HS-5 (cell line): ENCODE measurements at places on chromosomes 4 and X.

DNA sequence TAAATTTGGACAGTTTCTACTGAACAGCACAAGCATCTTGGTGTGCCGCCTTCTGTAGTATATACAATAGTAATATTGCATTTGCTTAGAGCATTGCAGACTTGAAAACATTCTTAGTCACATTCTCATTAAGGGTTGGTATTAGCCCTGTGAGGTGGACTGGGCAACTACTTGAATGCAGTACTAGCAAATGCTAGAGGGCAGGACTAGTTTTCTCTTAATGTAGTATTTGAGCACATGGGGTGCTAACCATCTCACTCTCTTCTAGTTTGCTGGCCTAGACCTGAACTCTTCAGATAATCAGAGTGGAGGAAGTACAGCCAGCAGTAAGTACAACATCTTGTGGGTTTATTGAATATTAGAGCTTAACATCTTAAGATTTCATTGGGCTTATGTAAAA lies 3.2 kb downstream of the DDX3X start:
- DNase-seq = no peak

- DNase-seq = no peak
Measured at GRCh38 chr4:119626420-119626819, 2.2 kb downstream of the PDE5A start.

GRCh38 chrX:133677123-133678063 lies 262.1 kb upstream of the GPC4 start:
- DNase-seq = no peak

DNA sequence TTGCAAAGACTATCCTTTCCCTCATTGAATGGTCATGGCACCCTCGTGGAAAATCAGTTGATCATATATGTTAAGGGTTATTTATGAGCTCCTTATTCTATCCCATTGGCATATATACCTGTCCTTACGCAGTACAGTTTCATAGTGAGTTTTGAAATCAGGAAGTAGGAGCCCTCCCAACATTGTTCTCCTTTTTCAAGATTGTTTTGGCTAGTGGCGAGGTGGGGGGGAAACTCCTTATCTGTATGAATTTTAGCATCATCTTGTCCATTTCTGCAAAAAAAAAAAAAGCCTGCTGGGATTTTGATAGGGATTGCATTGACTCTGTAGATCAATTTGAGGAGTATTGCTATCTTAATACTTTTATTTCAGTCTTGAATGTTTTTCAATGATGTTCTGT lies 2.5 kb upstream of the USP9X start:
- no peak for DNase-seq

GRCh38 chr4:40196272-40196671 lies 559 bp upstream of the RHOH start:
- no peak for DNase-seq

DNA sequence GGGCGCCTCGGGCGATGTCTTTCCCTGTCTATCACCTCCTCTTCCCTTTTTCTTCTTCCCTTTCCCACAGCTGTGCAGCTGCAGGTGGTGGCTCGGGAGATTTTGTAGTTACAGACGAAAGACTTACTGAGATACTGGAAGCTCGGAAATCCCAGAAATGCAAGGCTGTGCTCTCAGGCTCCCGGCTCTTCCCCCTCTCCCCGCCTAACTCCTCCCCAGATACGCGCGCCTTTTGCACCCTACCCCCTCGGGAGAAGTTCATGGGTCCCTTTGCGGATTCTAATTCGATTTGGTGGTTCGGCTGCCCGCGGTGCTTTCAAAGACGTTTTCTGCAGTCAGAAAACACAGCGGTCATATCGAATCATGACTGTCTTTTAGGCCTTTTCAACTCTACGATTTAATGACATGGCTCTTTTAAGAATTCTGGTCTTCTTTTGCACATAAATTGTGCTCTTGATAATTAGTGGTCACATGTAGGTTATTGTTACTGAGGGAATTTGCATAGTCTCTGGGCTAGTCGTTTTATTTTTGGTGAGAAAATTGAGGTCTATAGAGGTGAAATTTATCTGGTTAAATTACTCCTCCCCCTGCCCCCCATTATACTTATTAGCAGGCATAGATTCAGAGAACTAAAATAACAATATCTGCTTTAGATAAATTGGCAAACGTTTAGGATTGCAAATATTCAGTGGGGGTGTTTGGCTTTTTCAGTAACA lies 1.6 kb downstream of the SEPTIN11 start:
- no peak for DNase-seq

DNA sequence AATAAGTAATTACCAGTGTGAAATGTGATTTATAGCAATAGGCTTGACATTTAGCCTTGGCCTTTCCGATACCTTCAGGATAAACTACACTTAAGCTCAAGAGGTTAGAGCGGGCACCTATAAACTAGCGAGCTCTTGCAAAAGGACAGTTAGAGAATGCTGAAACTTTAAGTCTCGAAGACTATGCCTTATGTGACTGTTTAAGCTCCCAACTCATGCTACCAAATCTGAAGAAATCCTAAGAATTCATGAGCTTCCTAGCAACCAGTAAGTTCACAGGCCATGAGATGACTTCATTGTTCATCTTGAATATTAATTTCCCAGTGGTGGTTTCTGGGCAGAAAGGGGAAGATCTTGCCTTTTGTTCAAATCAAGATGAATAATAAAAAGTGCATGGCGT lies 4.7 kb downstream of the STOX2 start:
- DNase-seq = no peak

- no peak for DNase-seq
Measured at GRCh38 chrX:13254076-13254785, 65.6 kb downstream of the ATXN3L start.

GRCh38 chrX:40457406-40457805 lies 123.4 kb upstream of the ATP6AP2 start:
- DNase-seq = no peak

DNA sequence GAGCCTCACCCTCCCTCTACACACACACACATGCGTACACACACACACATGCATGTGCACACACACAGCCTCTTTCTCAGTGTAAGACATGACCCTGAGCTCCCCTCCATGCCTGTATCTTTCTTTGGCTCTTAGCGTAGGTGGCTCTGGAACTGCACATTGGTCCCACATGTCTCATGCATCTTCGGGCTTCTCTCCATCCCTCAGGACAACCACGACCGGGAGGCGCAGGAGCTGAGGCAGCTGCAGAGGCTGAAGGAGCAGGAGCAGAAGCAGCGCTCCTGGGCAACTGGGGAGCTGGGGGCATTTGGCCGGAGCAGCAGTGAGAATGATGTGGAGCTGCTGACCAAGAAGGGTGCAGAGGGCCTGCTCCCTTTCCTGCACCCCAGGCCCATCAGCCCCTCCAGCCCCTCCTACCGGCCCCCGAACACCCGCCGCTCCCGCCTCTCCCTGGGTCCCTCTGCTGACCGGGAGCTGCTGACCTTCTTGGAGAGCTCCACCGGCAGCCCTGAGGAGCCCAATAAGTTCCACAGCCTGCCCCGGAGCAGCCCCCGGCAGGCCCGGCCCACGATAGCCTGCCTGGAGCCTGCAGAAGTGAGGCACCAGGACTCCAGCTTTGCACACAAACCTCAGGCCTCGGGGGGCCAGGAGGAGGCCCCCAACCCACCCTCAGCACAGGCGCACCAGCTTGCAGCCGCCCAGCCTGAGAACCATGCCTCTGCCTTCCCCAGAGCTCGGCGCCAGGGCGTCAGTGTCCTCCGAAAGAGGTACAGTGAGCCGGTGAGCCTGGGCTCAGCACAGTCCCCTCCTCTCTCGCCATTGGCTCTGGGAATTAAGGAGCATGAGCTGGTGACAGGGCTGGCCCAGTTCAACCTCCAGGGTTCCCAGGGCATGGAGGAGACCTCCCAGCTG lies 38.6 kb downstream of the FHDC1 start:
- no peak for DNase-seq

GRCh38 chr4:68871809-68872642 lies 56.2 kb downstream of the UGT2B10 start:
- no peak for DNase-seq

DNA sequence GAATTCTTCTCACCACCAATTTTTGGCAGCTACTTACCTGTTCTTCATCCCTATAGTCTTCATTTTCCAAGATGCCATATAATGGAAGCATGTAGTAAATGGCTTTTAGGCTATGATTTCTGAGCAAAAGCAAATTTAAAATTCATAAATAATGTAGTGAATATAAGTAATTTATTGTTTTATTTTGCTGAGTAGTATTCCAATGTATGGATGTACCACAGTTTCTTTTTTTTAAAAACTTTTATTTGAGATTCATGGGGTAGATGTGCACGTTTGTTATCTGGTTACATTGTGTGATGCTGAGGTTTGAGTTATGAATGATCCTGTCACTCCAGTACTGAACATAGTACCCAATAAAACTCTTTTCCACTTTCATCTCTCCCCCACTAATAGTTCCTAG lies 369.1 kb downstream of the IL15 start:
- no peak for DNase-seq

GRCh38 chr4:3238721-3239120 lies 10.2 kb upstream of the MSANTD1 start:
- no peak for DNase-seq

DNA sequence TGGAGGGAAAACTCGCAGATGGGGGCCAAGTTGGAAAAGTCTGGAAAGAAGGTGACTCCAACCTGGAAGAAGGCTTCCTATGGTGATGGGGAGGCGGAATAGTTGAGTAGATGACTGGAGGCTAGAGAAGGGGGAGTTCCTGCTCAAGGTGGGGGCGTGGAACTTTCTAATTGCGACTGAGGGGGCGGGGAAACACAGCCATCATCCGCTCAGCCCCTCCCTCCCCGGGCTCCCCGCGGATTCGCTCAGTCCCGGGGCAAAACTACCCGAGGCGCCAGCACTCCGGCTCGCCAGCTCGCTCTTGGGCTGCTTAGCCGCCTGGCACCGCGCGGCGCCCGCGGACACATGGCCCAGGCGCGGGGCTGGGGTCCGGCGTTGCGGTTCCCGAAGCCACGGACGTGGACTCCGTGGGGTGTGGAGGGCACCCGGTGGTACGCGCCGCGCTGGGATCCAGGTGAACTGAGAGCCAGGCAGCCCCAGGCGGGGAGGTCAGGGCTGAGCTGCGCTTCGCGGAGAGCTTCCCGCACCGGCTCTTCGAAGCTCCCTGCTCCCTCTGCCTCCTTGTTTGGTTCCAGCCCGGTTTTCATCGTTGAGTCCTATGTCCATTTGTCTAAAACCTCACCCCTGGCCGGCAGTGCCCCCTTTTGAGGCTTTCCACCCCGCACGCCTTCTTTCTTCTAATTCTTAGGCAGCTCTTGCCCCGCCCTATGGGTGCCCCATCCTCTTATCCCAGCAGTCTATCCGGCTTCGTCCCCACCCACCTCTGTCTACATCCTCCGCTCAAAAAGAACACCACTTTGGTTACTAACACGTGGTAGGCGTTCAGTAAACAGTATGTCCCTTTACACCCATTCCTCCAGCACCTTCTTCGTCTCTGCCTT lies 38.9 kb downstream of the STARD8 start:
- no peak for DNase-seq

GRCh38 chr4:84031401-84031800 lies 467.7 kb downstream of the NKX6-1 start:
- DNase-seq = no peak

DNA sequence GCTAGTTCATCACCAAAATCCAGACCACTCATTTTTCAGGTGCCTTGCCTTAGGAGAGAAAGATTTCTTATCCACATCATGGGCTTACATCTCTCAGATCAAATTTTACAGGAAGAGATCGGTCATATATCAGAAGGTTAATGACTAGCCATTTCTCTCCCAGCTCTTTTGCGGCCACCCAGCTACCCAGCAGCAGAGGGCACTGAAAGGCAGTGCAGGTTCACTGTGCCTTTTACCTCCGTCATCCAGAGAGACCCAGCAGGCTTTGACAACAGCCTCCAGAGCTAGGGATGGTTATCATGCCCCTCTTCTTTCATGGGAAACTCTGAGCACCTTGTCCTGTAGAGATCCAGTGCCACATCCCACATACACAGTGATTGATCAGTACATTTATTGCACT lies 384.8 kb downstream of the AFF2 start:
- no peak for DNase-seq

GRCh38 chr4:108751321-108751720 lies 11.5 kb downstream of the ETNPPL start:
- DNase-seq = no peak

- no peak for DNase-seq
Measured at GRCh38 chrX:35699642-35700041, 98.5 kb upstream of the MAGEB16 start.

DNA sequence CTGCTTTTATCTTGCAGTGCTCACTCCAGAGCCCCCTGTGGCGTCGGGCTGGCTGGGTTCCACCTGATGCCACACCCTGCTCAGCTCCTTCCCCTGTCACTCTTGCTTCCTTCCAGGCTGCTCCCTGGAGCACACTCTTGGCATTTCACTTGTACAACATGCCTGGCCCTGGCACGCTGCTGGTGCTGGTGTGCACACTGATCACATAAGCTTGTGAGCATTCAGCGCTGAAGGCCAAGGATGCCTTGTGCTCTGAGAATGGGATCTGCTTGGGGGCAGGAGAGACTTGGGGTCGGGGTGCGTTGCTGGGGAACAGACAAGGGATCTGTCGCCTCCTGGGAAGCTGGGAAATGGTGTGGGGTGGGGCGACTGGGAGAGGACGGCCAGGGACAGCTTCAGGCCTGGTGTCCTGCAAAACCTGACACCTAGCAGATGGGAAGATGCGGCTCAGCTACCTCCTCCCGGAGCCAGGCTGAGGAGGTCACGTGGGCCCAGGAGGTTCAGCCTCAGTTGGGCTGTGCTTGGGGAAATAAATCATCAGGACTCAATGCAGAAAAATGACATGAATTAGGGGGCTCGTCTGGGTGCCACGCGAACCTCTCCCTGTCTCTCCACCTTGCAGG lies 108.5 kb downstream of the PHKA2 start:
- DNase-seq = no peak

DNA sequence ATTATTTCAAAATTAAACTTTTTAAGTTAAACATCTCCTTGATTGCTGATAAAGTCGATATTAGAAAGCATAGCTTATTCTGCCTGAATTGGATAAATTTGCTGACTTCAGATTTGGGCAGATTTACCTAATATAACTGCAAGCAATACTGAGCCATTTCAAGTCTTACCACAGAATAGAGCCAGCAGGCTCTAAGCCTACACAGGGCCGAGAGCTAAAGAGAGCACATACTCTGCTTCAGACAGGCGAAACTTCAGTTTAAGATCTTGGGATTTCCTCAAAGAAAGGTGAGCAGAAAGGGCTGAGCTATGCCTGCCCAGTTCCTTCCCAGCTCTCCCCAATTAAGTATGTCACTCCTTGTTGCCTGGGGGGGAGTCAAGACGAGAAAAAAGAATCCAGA lies 240.6 kb upstream of the NOCT start:
- no peak for DNase-seq

GRCh38 chrX:129749069-129749468 lies 10.3 kb downstream of the XPNPEP2 start:
- no peak for DNase-seq

DNA sequence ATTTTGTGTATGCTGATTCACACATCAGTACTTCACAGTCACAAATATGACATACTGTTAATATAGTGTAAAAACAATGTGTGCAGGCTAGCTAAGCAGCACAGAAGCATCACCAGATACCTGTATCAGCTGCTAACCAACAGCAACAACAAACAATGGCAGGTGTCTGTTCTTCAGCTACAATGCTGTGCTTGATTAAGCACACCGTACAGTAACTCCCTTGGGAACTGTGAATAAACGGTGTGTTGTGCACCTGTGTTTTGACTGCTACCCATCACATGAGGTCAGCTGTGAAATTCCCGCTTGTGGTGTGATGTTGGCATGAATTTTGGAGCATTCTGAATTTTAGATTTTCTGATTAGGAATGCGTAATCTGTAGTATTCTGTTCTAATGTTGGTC lies 379.7 kb upstream of the FAT1 start:
- DNase-seq = no peak
